Stimulated activated CD8-positive, alpha-beta memory T cell treated with anti-CD3 and anti-CD28 coated beads, Interleukin-15, amount 100 ng/mL, for 48 hours (primary cell): ENCODE measurements at places on chromosomes 13 and 19.

- no peak for DNase-seq
Measured at GRCh38 chr13:29767006-29767405, 83.4 kb downstream of the UBL3 start.

GRCh38 chr13:26861941-26862340 is 101.4 kb upstream of the GPR12 start:
- DNase-seq = no peak

DNA sequence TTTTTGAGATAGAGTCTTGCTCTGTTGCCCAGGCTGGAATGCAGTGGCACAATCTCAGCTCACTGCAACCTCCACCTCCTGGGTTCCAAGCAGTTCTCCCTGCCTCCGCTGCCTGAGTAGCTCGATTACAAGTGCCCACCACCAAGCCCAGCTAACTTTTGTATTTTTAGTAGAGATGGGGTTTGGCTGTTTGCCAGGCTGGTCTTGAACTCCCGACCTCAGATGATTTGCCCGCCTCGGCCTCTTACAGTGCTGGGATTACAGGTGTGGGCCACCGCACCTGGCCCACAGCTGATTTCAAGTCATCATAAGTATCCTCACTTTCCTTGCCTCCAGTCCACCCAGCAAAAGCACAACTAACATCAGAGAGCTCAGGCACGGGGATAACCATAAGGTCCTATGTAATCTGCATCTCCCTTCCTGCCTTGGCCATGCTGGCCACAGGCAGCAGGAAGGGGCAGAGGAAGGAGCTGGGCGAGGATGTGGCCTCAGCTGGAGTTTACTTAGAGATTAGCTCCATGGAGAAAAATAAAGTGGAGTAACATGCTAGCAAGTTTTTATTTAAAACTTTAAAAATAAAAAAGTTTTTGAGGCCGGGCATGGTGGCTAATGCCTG is 22.9 kb upstream of the ADGRE1 start:
- DNase-seq = no peak

DNA sequence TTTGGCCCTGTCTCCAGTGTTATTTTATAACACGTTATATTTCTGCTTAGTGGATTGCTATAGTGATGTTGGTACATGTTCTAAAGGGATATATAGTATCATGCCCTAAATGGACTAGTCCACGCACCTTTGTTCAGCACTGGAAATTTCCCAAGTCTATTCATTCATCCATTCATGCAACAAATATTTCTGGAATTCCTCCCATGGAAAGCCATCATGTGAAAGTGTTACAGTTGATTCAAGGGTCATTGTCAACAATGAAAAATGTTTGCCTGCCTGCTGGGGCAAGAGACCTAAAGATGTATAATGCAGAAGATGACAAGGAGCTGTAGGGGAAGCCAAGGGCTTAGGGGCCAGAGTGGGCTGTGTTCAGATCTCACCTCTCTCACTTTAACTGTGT is 10.8 kb upstream of the HSPH1 start:
- DNase-seq = no peak

DNA sequence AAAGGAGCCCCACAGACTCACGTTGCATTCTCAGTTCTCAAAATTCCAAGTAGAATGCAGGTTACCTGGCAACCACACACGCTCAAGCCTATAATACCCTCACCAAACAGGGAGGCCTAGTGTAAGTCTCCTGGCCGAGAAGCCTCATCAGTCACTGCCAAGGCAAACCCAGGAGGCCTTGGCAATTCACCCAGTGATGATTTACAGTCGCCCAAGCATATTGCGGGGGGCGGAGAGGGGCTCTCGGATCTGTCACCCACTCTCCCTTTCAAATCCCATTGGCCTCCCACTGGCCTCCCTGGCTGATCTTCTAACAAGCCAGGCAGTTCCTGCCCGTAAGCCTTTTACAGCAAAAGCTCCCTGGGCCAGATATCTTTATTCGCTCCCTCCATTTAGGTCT is 1.1 kb downstream of the AKAP8L start:
- DNase-seq = no peak

DNA sequence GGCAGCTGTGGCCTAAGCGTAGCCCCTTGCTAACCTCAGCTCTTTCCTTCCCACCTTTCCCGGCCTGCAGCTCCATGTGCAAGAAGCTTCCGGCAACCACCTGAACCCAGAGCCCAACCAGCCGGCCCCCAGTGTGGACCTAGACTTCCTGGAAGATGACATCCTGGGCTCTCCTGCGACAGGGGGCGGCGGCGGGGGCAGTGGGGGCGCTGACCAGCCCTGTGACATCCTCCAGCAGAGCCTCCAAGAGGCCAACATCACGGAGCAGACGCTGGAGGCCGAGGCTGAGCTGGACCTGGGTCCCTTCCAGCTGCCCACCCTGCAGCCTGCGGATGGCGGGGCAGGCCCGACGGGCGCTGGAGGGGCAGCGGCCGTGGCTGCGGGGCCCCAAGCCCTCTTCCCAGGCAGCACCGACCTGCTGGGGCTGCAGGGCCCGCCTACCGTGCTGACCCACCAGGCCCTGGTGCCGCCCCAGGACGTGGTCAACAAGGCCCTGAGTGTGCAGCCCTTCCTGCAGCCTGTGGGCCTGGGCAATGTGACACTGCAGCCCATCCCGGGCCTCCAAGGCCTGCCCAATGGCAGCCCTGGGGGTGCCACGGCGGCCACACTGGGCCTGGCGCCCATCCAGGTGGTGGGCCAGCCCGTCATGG is 33.8 kb upstream of the EHD2 start:
- no peak for DNase-seq

DNA sequence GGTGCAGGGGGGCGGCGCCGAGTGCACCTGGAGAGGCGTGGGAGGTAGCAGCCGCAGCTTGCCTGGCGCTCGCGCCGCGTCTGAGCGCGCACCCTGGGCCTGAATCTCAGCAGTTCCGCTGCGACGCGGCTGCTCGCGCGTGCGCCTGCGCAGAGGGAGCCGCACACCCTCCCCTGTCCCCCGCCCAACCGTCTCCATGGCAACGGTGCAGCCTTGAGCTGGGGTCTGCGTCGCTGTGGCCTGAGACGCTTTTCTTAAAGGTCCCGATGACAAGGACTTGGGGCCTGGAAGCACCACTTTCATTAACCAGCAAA is at the start of gene PNMA8B:
TSS of gene PNMA8B (minus strand) at position 82 of the 314 bp plus-strand sequence. CDS start 402 bp downstream, outside the sequence.
- DNase-seq = no peak

GRCh38 chr19:29561601-29562000 is 35.8 kb downstream of the VSTM2B start:
- DNase-seq = no peak

GRCh38 chr13:46468570-46469463 is 81.8 kb upstream of the RUBCNL start:
- DNase-seq = no peak

GRCh38 chr19:3263866-3264265 is 39.4 kb downstream of the CELF5 start:
- no peak for DNase-seq

DNA sequence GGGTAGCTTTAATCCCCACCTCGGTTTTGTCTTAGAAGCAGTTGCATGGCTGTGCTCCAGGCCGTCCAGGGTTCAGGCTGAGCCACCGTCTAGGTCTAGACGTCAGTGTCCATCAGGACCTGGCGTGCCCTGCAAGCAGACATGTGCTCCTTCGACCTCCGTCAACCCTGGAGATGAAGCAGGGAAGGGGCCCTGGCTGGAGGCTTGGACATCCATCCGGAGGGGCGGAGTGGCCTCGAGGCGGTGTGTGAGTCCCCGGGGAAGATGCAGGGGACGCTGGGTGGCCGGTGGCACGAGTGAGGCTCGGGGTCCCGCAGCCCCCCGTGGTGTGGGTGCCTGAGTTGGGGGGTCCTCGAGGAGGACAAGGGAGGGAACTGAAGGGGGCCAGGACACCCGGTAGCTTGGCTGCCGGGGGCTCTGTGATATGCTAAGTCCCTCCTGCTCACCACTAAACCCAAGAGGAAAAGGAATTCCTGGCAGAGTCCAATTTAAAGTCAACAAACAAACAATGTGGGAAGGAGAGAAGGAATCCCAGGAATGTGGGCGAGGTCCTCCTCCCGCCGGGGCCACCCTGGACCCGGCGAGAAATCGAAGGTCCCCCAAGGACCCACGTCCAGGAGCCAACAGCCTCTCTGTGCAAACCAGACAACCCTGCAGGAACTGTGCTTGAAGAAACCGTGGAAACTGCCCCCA is 14.9 kb upstream of the PTBP1 start:
- DNase-seq = no peak

GRCh38 chr19:33463199-33463598 is 58.4 kb downstream of the PEPD start:
- no peak for DNase-seq

DNA sequence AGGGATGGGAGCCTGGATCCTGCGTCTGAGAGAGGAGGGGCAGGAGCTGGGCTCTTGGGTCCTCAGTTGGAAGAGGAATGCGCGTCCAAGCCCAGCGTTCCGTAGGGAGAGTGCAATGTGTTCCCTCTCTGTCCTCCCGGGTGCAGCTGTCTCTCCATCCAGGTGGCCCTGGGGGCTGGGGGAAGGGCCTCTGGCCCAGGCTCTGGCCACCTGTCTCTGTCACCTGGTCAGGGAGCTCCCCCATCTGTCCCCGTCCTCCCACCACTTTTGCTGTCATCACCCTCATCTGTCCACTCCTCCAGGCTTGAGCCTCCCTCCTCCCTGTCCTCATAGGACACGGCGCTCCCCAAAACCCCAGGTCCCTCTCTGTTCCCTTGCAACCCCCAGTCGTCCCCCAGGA is 3.7 kb upstream of the SBK2 start:
- no peak for DNase-seq

DNA sequence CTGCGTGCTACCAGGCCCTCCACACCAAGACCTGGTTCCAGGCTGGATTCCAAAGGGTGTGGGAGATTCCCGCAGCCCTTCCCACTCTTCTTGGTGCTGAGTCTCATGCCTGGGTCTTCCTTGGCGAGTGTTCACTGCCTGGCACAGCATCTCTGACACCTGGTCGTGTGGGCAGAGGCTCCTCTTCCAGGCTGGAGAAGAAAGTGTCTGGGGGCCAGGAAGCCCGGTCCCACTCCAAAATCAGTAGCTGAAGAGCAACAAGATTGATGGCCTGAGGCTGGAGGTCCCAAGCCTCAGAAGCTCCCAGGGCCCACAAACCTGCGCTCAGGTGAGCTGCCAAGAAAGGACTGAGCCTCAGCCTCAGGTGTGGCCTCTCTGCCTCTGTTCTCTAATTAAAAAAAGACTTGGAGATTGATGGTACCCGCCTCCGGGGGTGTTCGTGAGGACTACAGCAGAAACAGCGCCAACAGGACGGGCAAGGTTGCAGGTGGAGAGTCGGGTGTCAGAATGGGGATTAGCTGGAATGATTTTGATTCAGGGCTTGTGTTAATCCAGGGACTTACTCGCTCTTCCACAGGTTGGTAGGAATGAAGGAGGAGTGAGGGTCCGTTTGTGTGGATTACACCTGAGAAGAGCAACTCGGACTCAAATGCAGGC is 217.5 kb downstream of the TEX29 start:
- DNase-seq = no peak

GRCh38 chr19:48878196-48879024 is 6.2 kb downstream of the PPP1R15A start:
- no peak for DNase-seq

- no peak for DNase-seq
Measured at GRCh38 chr13:31944262-31945160, 87.1 kb upstream of the FRY start.

- DNase-seq = no peak
Measured at GRCh38 chr19:56253737-56254136, 18.8 kb upstream of the EDDM13 start.

- no peak for DNase-seq
Measured at GRCh38 chr19:35348911-35349611, 1.4 kb downstream of the FFAR1 start.

- DNase-seq = no peak
Measured at GRCh38 chr19:15045506-15045905, 3.8 kb upstream of the CASP14 start.

DNA sequence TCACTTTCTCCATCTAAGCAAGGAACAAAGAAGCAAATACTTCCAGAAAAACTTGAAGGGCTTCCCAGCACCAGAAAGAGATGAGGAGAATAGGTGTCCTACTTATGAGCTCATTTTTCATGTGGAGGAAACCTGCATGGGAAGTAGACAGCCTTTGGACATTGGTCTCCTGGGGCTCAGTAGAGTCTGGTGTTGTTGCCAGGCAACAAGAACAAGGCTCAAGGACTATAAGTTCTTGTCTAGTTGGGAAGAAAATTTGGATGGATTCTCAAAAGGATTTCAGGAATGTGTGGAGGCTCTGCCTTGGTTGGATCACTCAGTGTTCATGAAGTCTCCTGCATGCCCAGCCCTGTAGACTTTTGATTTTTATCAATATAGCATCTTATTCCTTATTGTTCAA is 84.5 kb downstream of the MBNL2 start:
- DNase-seq = no peak

DNA sequence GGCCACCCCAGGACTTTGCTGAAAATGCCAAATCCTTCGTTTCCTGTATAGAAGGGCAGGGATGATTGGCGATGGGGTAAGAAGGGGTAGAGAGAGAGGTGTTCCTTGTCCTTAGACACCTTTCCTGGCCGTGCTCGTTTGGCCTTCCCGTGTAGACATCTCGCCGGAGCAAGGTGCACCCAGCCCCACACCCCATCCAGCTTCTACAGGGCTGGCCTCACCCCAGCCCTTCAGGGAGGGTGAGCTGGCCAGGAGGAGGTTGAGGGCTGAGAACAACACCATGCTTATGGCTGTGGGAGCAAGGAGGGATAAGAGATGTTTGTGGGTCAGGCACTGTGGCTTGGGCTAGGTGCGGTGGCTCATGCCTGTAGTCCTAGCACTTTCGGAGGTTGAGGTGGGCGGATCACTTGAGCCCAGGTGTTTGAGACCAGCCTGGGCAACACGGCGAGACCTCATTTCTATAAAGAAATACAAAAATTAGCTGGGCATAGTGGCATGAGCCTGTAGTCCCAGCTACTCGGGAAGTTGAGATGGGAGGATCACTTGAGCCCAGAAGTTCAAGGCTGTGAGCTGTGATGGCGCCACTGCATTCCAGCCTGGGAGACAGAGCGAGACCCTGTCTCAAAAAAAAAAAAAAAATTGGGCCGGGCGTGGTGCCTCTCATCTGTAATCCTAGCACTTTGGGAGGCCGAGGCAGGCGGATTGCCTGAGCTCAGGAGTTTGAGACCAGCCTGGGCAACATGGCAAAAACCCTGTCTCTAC is 15.5 kb downstream of the SMARCA4 start:
- DNase-seq = no peak

DNA sequence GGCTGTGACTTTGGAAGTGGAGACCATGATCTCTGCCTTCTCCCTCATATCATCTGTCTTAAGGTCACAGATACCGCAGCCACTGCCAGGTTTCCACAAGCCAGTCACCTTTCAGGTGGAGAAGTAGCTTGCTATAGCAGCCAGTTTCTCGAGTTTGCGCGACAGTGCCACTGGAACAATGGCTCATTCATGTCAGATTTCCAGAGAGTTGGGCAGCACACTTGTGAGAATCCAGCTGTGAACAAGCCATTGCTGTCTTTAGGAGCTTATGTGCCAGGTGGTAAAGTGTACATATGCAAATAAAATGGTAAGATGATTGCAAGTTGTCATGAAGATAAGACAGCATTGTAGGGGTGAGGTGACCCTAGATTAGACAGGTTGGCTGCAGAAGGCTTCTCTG is 22.3 kb downstream of the GARRE1 start:
- no peak for DNase-seq
